ENCODE measurements at places on chromosomes 3 and 15.
A peak's percentile ranks its signal among the peaks of the same experiment; 100 is the strongest.

DNA sequence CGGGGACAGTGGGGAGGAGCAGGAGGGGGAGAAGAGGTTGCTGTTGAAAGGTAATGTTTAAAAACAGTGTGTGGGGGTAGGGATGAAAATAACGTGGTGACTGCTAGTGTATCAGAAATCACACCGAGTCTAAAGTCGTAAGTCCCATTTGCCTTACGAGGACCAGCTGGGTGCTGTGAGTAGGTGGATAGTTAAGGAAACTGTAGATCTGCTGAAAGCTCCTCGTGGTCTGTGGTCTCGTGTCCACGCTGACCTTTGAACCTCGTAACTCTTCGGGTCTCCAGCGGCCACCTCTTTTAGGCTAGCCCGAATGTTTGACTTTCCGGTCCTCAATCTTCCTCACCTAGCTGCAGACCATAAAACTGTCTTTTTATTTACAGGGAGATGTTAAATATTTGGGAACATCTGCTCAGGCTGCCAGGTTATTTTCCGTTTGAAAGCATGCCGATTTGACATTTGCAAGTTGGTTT lies 29.3 kb upstream of the ST3GAL6 start:
- DNase-seq: no peak

DNA sequence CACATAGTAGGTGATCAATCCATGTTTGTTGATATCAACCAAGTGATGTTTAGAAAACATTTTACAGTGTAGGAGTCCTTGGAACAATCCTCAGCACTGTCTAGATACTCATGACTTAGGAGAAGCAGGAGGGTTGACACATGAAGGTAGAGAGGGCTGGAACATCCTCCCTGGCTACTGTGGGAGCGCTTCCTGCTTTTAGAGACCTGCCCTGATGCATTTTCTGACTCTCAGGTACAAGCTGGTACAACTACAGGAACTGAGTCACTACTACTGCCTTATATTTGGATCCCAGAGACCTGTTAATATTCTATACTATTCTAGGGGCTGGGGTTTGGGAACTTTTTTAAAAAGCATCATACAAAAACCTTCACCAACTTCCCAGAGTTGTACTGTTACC lies 20.1 kb downstream of the GPR156 start:
- DNase-seq: no peak

- no peak for DNase-seq
These were observed 460.9 kb upstream of the KCNMB2 start for GRCh38 chr3:178075344-178075743.

- no peak for DNase-seq
These were observed 140.9 kb downstream of the ATP8B4 start for GRCh38 chr15:49978121-49978520.

- no peak for DNase-seq
These were observed 182.0 kb upstream of the WNT5A start for GRCh38 chr3:55669133-55669532.

- no peak for DNase-seq
These were observed 477.2 kb downstream of the RBMS3 start for GRCh38 chr3:29758108-29758433.

GRCh38 chr3:59450946-59451763 lies 401.3 kb upstream of the CFAP20DC start:
- no peak for DNase-seq

DNA sequence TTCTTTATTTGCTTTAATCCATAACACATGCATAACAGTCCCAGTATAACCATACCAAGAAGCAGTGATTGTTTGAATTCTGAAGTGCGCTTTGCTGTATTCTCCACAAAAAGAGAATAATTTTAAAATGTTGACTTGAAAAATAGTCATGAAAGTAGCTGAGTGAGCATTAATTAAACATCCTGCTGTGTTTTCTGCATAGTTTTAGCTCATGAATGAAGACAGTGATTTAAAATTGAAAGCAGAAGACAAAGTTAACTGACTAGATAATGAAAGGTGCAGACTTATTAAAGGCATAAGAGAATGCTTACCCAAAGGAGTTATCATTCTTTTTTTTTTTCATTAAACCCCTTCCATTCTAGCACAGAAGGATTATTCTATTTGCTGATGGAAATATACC lies 143.5 kb downstream of the GABRG3 start:
- no peak for DNase-seq

- no peak for DNase-seq
These were observed 552.6 kb upstream of the CBLB start for GRCh38 chr3:106421426-106421825.

GRCh38 chr15:64373360-64373759 lies 7.9 kb downstream of the PCLAF start:
- no peak for DNase-seq

GRCh38 chr15:55588070-55588814 lies at the start of gene PYGO1:
TSS of gene PYGO1 (minus strand) at chr15:55588345. CDS start at chr15:55587883, 462 bp downstream.
- no peak for DNase-seq

DNA sequence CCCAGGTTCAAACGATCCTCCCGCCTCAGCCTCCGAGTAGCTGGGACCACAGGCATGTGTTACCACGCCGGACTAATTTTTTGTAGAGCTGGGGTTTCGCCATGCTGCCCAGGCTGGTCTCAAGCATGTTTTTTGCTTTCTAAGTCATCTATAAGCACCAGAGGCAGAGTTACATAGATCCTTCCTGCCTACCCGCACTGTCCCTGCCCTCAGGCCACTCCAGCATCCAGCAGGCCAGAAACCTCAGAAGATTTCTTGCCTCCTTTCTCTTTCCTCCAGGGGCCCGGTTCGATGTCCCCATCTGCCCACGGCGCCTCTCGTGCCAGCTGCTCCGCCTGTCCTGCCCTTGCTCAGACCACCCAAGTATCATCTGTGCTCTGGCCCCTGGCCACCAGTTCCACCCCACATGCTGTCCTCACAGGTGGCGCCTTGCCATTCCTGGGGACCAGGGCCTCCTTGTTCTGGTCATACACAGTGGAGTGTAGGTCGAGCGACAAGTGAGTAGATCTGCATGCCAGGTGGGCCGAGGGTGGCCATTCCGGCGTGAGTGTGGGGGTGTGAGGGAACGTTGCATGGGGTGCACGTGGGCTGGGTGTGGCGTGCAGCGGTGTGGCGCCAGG lies 27.3 kb downstream of the KLHDC8B start:
- DNase-seq: no peak

DNA sequence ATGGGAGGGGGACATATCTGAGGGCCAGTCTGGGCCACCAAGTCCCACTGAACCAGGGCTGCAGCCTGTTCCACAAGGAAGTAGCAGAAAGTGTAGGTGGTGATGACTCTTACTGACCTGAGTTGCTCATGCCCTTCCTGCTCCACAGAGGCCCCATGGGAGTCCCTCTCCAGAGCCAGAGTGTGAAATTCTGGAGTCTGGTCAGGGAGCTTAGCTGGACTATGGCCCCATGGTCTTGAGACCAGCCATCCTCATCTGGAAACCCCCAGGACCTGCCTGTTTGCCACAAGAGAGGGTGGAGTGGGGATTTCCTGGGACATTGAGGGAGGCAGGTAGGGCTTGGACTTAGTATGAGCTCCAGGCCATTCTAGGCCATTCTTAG lies 3.0 kb downstream of the SPINT1 start:
- no peak for DNase-seq

- peak; percentile 48 for DNase-seq
These were observed 150.4 kb upstream of the SATB1 start for GRCh38 chr3:18575573-18575972.

DNA sequence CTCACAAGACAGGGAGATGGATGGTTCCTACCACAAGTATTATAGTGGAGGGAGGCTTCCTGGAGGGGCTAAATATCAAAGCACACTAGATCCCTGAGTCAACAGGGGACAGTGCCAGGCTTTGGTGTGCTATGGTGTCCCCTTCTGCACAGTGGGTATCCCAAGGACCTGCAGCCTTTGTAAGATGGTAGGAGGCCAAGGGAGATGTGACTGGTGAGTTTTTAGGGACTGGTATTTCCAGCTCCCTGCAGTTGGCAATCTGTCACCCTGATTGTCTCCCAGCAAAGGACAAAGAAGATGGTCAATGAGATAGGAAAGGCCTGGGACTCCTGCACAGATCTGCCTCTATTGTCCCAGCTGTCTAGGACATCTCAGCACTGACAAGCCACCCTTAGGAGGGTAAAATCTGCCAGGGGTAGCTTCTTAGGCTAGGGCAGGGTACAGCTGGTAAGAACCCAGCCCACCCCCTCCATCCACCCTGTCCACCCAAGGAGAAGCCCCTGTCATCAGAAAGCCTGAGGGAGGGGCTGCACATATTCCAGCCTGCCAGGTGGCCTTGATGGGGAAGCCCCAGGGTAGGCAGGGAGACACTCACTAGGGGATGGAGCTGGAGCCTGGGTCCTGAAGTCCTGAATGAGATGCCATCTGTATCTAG lies 631 bp downstream of the CYP1A1 start:
- DNase-seq: no peak

DNA sequence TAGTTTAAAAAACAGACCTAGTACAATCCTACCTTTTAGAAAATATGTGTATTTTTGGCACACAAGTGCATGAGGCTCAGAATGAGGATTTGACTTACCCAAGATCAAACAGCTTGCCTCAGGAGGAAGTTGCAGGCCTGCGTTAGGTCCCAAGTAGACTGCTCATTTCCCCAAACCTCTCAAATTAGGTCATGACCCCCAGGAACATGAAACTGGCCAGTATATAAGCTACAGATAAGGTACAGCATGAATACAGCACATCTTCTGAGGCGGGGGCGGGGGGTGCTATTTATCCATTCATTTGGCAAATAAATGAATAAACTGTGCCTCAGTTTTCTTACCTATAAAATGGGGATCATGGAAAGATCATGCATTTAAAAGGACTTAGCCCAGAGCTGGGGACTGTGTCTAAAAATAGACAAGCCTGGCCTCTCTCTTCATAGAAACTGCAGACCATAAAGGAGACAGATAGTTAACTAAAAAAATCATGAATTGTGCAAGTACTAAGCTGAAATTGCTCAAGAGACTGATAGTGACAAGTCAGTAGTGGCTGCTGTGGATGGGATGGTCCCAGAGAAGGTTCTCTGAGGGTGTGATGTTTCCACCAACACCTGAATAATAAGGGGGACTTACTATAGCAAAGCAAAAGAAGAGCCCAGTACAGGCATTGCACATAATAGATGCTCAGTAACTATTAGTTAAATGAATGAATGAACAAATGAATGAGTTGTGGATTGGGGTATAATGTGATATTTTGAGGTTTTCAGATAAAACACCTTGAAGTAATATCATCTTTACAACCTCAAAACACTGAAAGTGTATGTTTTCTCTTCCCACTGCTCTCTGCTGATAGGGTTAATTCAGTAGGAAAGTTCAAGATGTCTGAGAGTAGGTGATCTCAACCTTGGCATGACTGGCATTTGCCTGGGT lies 258.5 kb upstream of the PROK2 start:
- no peak for DNase-seq

DNA sequence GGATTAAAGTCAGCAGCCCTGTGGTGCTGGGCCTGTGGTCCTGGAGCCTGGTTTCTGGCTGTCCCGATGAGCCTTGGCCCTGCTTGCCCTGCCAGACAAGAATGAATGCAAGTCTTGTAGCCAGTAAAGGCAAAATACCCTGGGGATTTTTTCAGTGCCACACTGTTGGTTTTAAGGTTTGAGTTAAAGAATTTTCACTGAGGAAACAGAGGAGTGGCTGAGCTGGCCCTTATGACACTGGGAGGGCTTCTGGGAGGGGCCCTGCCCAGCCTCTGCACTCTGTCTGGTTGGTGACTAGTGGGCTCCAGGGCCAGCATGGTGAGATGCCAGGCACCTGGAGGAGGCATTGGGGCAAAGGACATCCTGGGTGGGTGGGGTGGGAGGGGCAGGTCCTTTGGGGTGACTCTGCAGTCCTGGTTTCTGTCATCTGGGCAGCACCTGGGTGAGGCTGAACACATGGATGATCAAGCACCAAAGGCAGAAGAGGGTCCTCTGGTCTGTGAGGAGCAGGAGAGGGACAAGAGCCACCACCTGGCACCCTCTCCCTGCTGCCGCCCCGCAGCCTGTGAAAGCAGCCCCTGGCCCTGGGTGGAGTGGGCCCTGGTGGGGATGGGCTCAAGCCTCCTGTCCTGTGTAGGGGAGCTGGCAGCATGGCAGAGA lies 12.5 kb upstream of the PLA2G4E start:
- DNase-seq: no peak

DNA sequence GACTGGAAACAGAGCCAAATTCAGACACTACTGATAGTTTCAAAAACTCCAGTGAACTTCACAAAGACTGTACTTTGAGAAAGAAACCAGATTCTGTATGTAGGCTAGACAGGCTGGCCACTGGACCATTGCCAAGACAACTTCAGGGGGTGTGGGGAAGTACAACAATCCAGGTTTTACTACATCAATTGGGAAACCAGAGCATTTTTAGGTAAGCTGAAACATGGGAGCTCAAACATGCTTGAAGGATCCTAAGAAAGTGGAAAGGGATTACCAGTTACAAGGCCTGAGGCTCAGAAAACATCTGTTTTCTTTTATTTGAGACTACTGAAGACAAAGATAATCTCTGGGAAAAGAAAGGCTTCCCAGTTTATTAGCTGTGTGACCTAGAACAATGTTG lies 26.9 kb upstream of the ZNF280D start:
- peak; percentile 61 for DNase-seq

DNA sequence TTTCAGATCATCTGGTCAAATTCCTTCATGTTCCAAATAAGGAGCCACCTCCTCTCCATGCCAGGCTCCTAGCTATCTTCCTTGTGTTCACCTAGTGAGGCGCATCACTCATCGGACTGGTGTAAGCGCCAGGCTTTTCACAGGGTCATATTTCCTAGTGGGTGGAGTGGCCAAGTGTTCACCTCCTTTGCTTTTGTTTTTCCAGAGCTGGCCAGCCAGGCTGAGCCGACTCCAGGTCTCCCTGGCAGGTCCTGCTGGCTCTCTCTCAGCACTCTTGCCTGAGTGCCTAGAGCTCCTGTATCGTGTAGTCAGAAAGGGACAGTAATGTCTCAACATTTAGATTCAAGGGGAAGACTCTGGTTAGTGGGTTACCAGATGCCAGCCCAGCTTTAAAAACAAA lies 31.0 kb downstream of the HEG1 start:
- no peak for DNase-seq

GRCh38 chr15:95350908-95351307 lies 979.6 kb upstream of the NR2F2 start:
- DNase-seq: no peak

DNA sequence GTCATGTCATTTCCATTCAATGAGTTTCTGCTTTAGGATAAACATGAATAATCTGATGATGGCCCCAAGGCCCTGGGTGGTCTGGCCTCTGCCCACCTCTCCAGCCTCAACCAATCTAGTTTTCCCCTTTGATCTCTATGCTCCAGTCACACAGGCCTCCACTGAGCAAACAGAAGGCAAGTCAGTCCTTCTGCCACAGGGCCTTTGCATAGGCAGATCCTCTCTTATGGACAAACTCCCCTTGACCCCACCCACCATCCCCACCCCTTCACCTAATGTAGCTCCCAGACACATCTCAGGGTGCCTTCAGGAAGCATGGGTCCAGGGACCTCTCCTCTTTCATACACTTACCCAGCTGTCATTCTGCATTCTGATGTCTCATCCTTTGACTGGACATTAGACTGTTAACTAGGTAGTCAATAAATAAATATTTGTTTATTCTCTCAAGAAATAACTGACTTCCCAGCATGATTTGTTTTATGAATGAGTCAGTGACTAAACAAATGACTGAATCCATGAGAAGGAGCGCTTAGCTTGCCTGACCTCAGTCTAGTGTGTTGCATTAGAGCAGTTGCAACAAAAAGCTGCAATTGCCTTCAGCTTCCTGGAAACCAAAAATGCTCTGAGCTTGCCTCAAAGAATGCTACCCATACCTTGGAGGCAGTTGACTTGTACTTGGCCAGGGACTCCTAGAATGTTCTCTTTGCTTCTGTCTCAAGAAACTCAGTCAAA lies 386.6 kb upstream of the WNT5A start:
- DNase-seq: no peak
